ENCODE measurements at places on chromosomes 5 and 9.
A peak's percentile ranks its signal among the peaks of the same experiment; 100 is the strongest.

DNA sequence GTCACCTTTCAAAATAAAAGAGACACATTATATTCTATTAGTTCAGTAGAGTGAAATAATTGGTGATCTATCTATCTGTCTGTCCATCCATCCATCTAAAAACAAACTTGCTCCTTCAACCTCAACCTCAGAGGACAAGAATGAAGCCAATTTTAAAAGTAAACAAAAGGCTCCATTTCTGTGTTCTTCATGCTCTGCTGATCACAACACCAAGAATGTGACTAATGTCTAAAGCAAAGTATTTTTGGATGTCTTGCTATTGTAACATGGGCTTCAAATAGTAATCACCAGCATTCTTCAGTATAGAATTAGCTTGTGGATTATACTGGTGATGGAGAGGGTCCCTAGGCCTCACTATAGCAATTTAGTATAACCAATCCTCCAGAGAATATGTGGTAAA, 1304.4 kb downstream of the MAT2B start:
- DNase-seq = no peak

- no peak for DNase-seq
Observed at GRCh38 chr5:137144656-137145055, 354.5 kb downstream of the SPOCK1 start.

DNA sequence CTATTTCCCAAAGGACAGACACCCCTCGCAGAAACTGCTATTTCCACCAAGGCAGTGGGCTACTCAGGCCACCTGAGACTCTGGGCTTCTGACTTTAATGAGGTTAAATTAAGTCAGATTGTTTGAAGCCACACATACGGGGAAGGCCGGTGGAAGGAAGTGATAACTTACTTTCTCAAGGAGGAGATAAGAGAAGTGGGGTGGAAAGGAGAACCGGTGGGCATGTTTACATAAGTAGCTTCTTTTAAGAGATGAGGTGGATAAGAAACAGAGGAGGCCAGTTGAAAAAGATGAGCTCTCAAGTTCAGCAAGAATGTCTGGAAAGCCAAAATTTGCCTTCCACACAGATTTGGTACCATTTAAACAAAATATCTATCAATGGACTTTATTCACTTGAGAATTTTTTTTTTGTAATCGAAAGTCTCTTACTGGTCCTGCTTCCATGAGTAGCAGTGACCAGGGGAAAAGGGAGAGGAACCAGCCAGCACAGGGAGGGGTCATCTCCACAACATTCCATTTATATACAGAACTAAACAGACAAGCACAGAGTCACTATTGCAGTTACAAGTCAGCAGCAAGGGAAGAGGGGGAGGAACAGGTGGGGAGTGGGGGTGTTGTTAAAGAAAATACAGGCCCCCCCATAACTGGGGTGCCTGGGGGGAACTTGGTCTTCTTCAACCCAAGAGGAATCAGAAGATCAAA, 20.0 kb downstream of the CCDC125 start:
- no peak for DNase-seq

GRCh38 chr5:28714907-28715698, 1676.7 kb upstream of the CDH9 start:
- no peak for DNase-seq

DNA sequence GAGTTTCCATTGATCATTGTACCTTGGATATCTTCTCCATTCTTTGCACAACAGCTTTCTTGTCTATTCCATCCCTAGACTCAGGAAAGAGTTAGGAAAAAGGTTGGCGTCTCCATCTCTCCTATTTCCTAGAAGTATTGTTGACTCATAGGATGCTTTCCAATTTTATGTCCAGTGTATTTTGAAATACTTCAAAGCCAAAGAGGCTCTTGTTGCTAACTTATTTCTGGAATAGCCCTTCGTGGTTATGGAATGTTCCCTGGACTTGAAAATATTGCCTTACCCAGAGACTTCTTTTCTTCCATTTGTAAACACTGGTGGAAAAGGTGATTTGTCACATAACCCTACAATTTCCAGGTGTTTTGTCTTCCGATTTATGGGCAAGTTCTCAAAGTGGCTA, 402.3 kb upstream of the ZNF608 start:
- DNase-seq = no peak

- no peak for DNase-seq
Observed at GRCh38 chr9:93167838-93168237, 16.1 kb upstream of the WNK2 start.

DNA sequence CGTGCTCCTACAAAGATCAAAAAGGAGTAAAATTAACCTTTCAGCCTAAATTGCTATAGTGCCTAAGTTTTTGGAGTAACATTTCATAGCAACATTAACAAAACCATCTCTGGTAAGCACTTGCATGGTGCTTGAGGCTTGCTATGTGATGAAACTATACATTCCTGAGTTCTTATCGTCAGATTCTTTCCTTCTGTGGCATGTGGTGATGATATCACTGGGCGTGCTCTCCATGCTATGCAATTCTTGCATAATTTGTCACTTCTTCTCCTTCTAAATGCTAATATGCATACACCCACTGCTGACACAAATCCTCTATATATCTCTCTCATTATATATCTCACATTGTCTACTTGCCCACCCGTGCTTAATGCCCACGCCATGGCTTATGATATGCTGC, 2019.9 kb downstream of the MAT2B start:
- no peak for DNase-seq

GRCh38 chr9:126304971-126305320, 21.7 kb upstream of the MVB12B start:
- DNase-seq = no peak

DNA sequence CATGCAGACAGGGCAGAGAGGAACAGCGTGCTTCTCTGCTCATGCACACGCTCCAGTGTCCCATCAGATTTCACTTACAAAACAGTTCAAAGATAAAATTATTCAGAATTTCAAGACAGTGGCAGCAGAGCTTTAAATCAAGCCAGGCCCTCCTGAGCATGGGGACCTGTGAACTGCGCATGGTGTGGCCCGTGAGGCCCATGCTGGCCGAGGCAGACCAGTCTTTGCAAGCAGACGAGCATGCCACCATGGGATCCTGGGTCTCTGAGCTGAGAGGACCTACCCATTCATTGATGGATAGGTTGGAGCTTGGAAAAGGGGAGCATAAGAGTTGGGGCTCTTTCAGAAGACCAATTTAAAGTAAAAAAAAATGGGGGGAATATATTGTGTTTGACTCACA, 35.0 kb upstream of the SAP30L start:
- no peak for DNase-seq

- DNase-seq = no peak
Observed at GRCh38 chr9:76530458-76531110, 71.6 kb downstream of the GCNT1 start.

DNA sequence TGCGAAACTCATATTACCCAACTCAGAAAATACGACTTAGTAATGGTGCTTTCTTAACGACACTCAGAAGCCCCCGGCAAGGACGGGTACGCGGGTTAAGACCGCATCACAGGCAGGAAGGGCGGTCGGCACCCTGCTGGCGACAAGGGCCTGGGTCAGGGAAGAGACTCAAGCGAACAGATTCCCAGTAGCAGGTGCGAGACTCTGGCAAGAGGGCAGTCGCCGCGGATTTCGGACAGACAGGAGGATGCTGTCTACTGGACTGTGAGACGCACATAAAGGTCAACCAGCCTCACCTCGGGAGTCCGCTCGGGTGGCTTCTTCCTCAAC, 398 bp downstream of the RAPGEF6 start:
- peak; percentile 0 for DNase-seq

- DNase-seq = no peak
Observed at GRCh38 chr9:34291423-34291822, 37.6 kb downstream of the KIF24 start.

DNA sequence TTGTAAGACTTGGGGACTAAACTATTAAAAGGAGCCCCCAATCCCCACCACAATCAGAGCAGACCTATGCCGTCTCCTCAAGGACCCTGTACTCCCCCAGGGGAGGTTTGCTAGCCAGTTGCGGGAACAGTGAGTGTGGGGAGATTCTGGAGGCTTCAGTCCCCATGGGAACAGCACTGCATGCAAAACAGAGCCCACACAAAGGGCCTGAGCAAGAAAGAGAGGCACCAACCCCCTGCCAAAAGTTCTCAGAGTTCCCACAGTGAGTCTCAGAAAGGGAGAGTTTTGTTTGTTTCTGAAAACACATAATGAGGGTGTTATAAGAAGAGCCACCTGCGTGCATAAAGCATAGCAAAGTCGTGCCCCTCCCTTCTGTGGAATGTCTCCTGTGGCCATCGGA, 56.6 kb downstream of the CFAP90 start:
- no peak for DNase-seq

DNA sequence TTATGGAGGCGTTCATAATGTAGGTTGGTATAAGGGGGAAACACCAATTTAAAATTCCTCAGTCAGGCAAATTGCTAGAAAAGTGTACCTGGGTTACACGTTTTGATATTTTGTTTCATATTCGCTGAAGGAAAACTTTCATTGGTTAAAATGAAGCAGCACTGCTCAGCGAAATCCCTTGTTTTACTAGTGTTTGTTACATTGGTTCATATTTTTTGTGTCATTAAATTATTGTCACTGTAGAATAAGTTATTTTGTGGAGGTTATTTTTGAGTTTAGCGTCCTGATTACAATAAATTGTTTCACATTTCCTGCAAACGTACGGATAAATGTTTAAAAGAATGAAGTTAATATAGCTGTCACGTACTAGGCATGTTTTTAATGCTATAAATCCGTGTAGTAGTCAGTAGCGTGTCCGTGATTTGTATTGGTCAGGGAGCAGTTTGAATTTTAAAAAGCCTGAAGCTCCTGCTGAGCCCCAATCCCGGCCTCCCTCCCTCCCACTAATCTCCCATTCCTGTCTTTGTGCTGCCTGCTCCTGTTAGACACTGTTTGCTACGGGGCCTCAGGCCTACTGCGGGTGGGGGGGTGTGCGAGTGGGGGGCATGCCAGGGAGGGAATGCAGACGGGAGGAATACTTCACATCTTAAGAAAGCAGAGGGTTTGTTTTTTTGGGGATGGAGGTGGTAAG, 2.0 kb downstream of the NIPBL start:
- peak; percentile 7 for DNase-seq

DNA sequence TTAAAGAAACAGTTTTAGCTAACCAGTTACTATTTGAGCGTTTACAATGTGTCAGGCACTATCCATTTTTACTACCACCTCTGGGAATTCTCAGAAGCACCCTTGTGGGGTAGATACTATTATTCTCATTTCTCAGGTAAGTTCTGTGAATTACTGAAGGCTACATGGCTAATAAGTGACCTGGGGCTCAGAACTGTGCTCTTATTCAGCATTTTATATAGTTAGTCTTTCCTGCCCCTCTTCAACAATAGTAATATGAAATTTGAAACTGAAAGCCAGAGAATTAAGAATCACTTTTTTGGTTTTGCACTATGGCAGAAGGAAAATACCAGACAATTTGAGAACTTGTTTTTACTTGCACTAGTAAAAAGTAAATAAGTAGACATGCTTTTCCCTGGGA, 11.8 kb downstream of the ELL2 start:
- DNase-seq = no peak

GRCh38 chr5:15001517-15001916, 129.9 kb upstream of the ANKH start:
- DNase-seq = no peak

DNA sequence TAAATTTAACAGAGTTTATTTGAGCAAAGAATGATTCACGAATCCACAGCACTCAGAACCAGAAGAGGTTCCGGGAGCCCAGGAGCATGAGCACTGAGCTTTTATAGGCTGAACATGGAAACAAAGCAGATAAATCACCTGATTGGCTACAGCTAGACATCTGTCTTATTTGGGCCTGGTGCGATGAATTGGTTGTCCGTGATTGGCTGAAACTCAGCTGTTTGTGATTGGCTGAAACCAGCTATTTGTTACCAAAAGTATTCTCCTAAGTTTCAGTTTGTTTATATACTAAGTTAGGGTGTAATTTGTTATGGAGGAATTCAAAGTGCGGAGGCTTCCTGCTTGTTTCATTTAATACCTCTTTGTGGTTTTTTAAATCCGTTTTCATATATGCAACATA, 15.8 kb upstream of the LCP2 start:
- DNase-seq = no peak

GRCh38 chr9:120979797-120980196, 53.2 kb upstream of the TRAF1 start:
- no peak for DNase-seq

DNA sequence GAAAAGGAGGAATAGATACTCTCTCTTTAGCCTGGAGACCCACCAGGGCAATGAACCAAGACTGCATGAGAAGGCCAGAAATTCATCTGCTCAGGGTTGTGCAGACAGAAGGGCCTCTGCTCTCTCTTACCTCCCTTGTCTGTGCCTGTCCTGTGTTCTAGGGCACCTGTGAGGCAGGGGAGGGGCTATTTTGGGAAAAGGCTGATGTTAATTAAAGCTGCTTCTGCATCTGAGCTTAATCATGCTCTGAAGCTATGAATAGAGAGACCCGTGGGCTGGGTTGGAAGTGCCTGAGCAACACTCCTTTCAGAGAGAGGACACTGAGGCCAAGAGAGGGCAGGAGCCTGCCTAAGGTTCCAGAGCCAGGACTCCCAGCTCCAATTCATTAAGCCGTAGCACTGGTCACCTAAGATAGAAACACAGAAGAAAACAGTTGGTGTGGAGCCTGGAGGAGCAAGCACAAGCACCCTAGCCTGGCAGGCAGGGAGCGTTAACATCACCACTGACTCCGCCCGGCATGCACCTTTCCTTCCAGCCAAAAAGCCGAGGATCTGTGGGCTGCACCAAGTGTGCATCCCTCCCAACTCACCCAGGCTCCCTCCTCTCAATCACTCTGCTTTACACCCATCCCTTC, 31.4 kb upstream of the STING1 start:
- DNase-seq = no peak

DNA sequence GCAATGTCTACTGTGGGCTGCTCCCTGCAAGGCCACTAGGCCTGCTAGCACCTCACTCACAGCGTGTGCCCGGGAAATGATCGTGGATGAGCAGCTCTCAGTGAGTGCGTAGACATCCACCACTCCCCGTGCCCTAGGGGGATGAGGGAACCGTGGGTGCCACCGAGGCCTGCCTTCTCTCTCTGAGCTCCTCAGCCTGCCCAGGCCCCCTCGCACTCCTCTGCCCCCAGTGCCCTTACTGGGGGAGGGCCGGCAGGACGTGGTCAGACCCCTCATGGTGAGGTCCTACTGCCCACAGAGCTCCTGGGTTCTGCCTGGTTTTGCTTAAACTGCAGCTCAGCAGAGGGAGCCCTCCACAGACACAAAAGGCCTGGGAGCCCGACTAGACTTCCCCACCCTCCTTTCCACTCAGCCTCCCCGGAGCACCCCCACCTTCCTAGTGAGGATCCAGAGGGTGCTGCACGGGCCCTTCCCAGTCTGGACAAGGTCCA, 220.0 kb downstream of the CACNA1B start:
- DNase-seq = no peak

DNA sequence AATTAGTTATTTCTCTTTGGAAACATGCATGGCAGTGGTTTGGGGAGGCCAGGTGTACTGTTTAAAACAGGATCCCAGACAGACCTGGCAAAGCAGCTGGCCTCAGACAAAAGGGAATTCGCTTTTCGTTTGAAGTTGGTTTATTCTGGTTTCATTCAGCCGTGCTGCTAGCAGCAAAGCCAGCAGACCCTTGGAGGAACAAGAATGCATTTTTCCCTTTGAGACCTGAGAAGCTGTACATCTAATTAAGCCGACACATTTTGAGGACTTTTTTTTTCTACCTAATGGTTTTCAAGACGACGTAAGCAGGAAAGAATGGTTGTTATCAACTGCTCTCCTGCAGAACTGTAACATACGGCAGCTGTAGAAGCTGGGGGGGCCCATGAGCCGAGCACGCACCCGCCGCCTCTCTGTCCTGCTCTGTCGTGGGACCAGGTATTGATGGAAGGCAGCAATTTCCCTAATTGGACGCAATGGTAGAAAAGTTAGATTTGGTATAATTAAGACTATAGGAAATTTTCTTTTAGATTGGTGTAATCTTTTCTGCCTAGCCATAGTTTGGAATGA, 13.6 kb downstream of the PLEKHG4B start:
- DNase-seq = no peak

Data from DMS153 (cell line).